ENCODE measurements at places on chromosomes 4 and X. TPM values are rescaled to one million over a fixed set of nuclear protein-coding genes. Genes with fewer than 3 reads are reported as not detected.

Gene KDM5C
- 36.5 TPM for polyA plus RNA-seq

Gene CLGN
- 0.06 TPM for polyA plus RNA-seq

Gene CTAG2
- polyA plus RNA-seq: not detected

Gene CSAG2
- not detected for polyA plus RNA-seq

Gene CCDC110
- polyA plus RNA-seq: 0.86 TPM

Gene CT45A7
- polyA plus RNA-seq: not detected

Gene ETDB
- not detected for polyA plus RNA-seq

Gene ASB11
- not detected for polyA plus RNA-seq

Gene RNF150
- not detected for polyA plus RNA-seq

Gene PDE6B
- 21.9 TPM for polyA plus RNA-seq

Gene CSAG3
- not detected for polyA plus RNA-seq

Gene ADRA2C
- not detected for polyA plus RNA-seq

Gene ZNF81
- polyA plus RNA-seq: 2.6 TPM

Gene VAMP7
- 61.2 TPM for polyA plus RNA-seq

Gene TCEAL7
- not detected for polyA plus RNA-seq

Gene PCDH7
- not detected for polyA plus RNA-seq

Gene CENPVL3
- polyA plus RNA-seq: not detected

Gene FAM47A
- polyA plus RNA-seq: not detected

Gene ZIC3
- polyA plus RNA-seq: not detected

Gene RADX
- 3.1 TPM for polyA plus RNA-seq

Gene LRCH2
- polyA plus RNA-seq: not detected

Gene STAP1
- polyA plus RNA-seq: 9.7 TPM

Gene MUC7
- not detected for polyA plus RNA-seq

Gene CXCL11
- polyA plus RNA-seq: not detected

Gene FABP2
- polyA plus RNA-seq: not detected
